ENCODE measurements at places on chromosomes 2 and 18.

- no peak for DNase-seq
Observed at GRCh38 chr2:119315241-119315925, 51.3 kb downstream of the C2orf76 start.

GRCh38 chr2:184628051-184628450, 29.7 kb downstream of the ZNF804A start:
- no peak for DNase-seq

DNA sequence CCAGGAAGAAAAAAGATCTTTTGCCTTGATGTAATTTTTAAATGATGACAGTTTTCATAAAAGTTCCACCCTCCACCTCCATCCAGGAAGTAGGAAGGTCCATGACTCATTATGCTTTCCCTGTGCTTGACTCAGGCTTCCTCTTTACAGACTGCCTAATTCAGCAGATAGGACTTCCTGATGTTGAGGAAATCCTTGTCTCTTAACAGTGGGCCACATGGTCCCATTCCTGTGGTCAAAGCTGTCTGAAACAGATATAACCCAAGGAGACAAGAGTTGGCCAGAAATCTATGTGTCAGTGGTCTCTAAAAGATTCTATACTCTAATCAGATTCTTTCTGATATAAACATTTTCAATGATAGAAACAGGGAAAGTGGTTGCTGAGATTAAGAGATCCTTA, 119.1 kb downstream of the BAZ2B start:
- DNase-seq: peak; percentile 89

DNA sequence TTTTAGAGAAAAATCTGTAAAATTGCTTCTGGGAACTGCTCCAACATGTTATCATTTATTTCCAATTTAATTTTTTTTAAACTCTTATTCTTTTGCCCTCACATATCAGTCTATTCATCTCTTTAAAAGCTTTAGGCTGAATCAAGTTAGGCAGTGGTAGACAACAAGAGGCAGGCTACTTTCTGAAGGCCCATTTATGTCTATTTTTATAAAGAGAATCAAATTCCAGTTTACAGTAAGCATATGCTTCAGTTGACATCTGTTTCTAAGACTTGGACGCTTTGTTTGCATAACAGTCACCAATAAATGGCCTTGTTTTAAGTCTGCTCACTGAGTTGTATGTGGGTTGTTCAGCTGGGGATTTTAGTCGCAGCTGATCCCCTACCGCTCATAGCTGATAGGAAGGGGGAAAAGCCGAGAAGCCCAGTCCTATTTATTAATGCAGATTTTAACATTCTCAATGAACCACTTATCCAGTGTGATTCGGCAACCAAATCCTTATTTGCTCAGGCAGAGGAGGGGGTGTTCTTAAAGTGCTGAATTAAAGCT, 260.4 kb upstream of the SIX3 start:
- no peak for DNase-seq

DNA sequence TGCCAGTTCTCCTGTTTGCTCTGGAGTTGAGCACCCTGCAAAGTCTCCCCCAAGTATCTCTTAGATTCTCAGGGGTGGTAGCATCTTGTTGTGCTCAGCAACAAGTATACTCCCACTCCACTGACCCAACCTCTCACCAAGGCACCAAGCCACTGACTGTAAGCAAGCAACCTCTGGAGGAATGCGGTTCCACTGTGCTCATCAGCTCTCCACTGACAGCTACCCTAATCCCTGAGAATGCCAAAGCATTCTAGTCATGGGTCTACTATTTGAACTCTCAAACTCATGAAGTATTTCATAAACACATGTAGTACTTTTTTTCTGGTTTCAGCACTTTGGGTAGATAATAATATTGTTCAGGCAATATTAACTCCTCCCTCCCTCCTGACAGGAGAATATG, 170.0 kb downstream of the EPHA4 start:
- no peak for DNase-seq

DNA sequence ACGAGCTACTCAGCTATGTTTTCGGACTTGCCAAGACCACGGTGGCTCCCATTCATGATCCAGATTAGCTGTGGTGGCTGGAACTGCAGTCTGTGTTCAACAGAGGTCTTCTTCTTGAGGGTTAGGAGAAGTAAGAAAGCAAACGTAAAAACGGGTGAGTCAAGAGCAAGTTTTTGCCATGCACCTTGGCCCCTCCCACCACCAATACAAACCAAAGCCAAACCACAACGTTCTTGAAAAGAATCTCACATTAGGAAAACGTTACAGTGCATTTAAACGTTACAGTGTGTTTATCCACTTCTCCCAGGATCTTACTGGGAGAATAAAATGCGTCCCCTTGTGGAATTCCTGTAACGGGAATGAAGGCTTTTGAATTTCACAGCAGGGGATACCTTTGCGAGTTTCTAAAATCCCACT, 725 bp downstream of the FBXO48 start:
- peak; percentile 33 for DNase-seq

GRCh38 chr2:216624251-216624650, 9.0 kb upstream of the IGFBP2 start:
- DNase-seq: no peak

DNA sequence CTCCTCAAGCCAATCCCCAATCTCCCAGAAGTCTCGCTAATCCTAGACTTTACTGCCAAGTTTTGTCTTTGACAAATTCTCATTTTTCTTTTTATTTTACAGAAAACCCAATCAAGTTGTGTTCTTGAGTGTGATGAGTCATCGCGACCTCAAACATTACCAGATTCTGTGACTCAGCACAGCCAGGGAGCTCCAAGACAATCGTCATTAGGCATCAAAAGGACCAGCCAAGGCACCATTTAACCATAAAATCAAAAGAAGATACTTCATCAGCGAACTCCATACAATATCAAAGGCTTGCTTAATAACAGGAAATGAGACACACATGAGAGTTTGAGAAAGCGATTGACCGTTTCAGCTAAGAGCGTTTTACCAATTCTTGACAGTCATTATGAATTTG, 146.2 kb upstream of the AGAP1 start:
- DNase-seq: peak; percentile 97

- no peak for DNase-seq
Observed at GRCh38 chr2:136209561-136210454, 91.9 kb upstream of the CXCR4 start.

GRCh38 chr2:12861344-12861930, 144.7 kb downstream of the TRIB2 start:
- DNase-seq: peak; percentile 45

DNA sequence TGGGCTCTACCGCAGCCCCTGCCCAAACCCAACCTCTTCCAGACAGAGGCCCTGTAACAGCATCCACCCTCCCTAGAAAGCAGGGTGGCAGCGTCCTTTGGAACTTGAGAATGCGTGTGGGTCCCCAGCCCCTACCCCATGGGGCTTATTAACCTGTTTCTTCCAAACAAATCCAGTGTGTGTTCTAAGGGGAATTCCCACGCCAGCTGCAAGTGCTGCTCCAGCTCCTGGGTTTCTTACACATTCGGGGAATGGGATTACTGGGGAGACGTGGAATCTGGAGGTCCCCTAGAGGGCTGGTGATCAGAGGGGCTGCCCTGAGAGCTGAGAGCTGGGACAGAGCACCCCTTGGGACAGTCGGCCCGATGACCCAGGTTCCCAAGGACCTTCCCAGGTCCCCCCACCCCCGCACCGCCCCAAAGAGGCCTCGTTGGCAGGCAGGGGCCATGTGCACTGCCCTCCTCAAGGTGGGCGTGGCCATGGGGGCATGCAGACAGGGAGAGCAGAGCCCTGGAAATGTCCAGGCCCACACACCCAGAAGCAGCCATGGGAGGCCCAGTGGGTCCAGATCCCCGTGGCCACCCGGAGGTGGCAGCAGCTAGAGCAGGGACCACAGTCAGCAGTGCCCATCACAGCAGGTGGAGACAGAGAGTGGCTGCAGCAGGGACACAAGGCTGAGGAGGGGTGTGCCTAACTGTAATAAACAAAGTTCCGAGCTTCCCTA, 18.8 kb upstream of the TEX44 start:
- DNase-seq: no peak

- no peak for DNase-seq
Observed at GRCh38 chr2:70620020-70620419, 66.4 kb upstream of the TGFA start.

- DNase-seq: no peak
Observed at GRCh38 chr2:84876369-84876768, 4.5 kb downstream of the TRABD2A start.

DNA sequence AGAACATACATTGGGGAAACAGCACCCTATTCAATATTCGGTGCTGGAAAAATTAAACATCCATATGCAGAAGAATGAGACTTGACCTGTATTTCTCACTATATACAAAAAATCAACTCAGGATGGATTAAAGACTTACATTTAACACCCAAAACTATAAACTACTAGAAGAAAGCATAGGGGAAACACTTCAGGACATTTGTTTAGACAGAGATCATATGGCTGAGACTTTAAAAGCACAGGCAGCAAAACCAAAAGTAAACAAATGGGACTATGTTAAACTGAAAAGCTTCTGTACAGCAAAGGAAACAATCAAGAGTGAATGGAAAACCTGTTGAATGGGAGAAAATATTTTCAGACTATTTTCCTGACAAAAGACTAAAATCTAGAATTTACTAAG, 1694.1 kb upstream of the CELF4 start:
- no peak for DNase-seq

- DNase-seq: no peak
Observed at GRCh38 chr18:58870130-58870529, 5.5 kb downstream of the ZNF532 start.

- DNase-seq: no peak
Observed at GRCh38 chr18:26703170-26703930, 155.0 kb upstream of the KCTD1 start.

GRCh38 chr2:6418291-6418690, 447.4 kb downstream of the CMPK2 start:
- DNase-seq: no peak

DNA sequence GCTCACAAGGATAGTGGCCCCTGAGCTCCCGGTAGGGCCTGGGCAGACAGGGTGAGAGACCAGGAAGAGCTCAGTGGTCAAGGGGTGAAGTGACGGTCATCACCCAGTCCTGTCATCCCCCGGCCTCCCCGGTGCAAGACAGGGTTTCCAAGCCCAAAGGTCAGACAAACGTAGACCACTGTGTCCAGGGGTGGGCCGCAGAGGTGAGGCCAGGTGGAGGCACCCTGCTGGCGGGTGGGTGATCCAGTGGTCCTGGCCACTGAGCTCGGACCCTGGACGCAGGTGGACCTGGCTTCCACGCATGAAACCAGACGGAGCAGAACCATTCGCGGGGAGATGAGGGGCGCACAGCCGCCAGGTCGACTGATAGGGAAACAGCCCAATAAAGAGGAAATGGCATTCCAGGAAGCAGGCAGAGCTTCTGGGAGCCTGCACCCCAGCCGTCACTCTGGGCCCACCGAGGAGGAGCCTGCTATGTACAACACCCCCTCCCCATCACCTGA, 14.4 kb upstream of the SNED1 start:
- no peak for DNase-seq

- no peak for DNase-seq
Observed at GRCh38 chr18:45073556-45073955, 392.9 kb downstream of the SETBP1 start.

DNA sequence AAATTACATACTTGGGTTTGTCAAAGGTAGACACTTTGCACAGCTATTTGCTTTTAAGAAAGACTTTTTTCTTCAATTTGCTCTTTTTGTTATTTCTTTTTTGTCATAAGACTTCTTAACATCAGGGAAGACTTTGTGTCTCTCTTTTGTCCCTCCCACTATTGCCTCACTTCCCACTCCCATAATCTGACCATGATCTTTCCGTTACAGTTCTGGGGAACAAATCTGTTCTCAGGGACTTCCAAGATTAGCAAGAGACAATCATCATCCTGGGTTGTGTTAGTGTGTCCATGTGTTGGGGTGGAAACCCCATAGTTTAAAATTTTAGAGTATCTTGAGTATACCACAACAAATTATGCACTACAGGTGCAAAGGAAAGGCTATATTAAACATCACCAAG, 75.3 kb downstream of the REV1 start:
- no peak for DNase-seq

- peak; percentile 4 for DNase-seq
Observed at GRCh38 chr2:18722101-18722500, 132.7 kb upstream of the NT5C1B start.

GRCh38 chr2:25430556-25430955, 88.8 kb upstream of the DNMT3A start:
- DNase-seq: no peak

- DNase-seq: no peak
Observed at GRCh38 chr2:102485147-102485785, 12.2 kb downstream of the SLC9A4 start.

DNA sequence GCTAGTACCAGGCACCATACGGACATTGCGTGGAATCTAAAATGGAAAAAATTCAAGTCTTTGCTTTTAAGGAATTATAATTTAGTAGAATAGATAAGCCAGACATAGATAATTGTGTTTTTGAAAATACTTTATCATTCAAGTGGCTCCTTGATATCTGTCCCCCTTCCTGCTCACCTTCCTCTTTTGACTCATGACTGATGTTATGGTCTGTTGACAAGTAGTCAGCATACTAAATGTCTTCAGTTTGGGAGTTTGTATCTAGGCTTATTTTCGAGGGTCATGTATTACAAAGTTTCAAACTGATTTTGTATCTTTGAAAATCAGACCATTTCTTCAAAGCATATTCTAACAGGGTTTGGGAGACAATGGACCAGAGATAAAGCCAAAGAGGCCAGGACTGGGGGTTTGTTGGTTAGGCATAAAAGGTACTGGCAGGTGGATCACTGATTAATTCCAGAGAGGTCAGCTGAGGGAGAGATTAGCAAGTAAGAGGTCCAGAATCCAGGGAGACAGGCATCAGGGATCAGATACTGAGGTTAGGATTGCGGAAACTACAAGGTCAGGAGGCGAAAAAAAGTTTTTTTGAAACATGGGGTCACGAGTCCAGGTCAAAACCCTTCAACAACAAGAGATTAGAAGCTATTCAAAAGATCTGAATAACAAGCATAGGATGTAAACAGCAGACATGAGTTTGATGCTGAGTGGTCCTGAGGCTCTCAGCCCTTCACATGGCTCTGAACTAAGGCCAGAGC, 31.5 kb upstream of the KLHL14 start:
- no peak for DNase-seq

- DNase-seq: no peak
Observed at GRCh38 chr2:69768235-69768634, 26.3 kb downstream of the ANXA4 start.

Data from HS-5 (cell line).